ENCODE measurements at places on chromosomes 2 and 18.
A peak's percentile ranks its signal among the peaks of the same experiment; 100 is the strongest.

- no peak for DNase-seq
Measured at GRCh38 chr2:161344692-161345091, 36.5 kb downstream of the PSMD14 start.

DNA sequence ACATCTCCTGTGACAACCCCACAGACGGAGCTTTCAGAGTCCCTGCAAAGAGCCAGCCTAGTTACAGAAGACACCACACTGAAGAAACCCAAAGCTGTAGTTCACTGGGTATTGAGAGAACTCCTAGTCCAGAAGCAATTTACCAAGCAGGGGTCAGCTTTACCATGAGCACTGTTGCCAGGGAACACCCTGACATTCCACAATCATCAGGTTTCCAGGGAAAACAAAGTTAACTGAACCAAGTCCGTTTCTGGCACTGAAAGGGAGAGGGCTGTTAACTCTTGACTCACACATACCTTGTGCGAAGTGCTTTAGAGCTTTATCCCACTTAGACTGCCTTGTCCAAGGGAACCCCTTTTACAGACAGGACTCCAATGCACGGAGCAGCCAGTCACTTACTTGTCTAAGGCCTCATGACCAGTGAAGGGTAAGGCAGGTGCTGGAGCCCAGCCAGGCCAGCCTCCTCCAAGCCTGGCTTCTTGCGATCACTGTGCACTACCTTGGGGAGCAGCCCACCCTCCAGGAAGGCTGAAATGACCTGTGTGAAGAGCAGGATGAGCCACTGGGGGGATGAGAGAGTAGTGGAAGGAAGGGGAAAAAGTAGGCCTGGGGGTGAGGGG is 53.9 kb downstream of the REEP1 start:
- peak; percentile 64 for DNase-seq

DNA sequence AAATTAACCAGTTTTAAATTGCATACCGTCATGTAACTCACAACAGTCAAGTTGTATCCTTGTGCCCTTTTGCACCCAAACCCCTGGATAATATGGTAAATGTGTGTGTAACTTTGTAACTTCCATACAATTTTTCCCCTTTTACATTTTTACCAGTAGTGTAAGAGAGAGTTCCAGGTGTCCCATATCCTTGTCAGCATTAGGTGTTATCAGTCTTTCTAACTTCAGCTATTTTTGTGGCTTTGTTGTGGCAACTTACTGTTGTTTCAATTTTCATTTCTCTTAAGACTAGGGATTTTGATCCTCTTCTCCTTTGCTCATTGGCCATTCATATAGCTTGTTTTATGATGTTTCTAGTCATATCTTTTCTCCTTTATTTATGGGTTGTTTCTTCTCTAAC is 94.6 kb downstream of the LCLAT1 start:
- no peak for DNase-seq

GRCh38 chr18:50193796-50194630 is 934 bp downstream of the MYO5B start:
- DNase-seq = peak; percentile 35

DNA sequence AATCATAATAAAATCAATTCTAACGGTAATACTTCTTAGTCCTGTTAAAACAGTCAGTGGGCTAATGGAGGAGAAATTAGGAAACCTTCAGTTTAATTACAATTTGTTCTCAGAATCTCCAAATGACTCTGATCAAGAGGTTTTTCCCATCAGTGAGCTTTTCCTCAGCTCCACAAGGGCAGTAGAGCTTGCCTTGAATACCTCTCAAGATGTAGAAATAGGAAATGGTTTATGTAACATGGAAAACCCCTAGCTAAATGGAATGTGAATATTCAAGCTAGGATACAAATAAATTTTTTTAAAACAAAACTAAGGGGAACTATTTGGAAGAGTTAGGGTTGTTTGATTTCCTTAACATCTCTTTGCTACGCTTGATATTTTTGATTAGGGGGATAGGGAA is 87.5 kb downstream of the PLEKHM3 start:
- DNase-seq = no peak

- no peak for DNase-seq
Measured at GRCh38 chr2:25400169-25400568, 58.4 kb upstream of the DNMT3A start.

DNA sequence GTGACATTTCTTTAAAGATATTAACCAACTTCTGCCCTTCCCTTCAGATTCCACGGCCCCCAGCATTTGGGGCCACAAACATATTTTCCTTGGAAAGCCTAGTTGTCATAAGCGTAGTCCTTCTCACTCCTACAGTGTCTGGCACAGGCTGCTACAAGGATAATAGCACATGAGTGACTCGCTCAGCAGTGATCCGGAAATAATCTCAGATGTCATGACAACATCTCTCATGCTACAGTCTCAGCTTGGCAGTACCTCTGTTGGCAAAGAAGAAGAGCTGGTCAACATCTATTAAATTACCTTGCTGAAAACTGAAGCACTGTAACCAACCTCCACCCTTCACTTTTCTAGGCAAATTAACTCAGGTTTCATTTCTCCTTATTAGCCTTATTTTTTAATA is 351.7 kb downstream of the RAD51AP2 start:
- no peak for DNase-seq

GRCh38 chr2:233588400-233588799 is 21.8 kb upstream of the USP40 start:
- no peak for DNase-seq

GRCh38 chr2:207464007-207464406 is 65.8 kb upstream of the CREB1 start:
- DNase-seq = no peak

DNA sequence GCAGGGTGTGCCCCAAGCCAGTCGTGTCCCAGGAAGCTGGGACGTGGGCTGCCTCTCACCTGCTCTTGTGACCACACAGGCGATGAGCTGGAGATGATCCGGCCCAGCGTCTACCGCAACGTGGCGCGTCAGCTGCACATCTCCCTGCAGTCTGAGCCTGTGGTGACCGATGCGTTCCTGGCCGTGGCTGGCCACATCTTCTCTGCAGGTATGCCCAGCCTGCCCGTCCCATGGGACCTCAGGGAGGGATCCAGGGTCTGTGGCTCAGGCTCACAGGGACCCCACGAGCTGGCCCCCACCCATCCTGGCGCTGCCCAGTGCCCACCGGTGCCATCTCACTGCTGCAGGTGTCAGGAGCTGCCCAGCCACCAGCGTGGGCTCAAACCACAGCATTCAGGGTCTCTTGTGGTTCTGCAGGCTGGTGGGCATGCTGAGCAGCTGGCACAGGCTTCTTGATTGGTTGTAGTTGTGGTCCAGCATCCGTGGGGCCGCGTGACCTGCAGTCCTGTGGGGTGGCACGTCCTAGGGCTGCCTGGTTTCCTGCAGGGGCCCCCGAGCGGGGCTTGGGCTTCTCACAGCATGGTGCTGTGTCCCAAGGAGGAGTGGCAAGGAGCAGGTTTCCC is 3.8 kb downstream of the BOK start:
- DNase-seq = no peak
